ENCODE measurements at places on chromosomes 7 and 10. TPM values are rescaled to one million over a fixed set of nuclear protein-coding genes. Genes with fewer than 3 reads are reported as not detected.
A peak's percentile ranks its signal among the peaks of the same experiment; 100 is the strongest.

- DNase-seq = no peak
- no peaks in the 10 kb centered on the region for H3K27me3 ChIP-seq
- H3K36me3 ChIP-seq = no peaks in the 10 kb centered on the region
- peak overlapping the region; percentile 24 for H3K27ac ChIP-seq
Measured at GRCh38 chr10:72738486-72738885, 46.5 kb downstream of the MCU start.

- no peaks in the 10 kb centered on the region for H3K36me3 ChIP-seq
- no peak overlapping the region for H3K27ac ChIP-seq
- H3K4me3 ChIP-seq = no peak overlapping the region
- H3K4me1 ChIP-seq = peaks cover 11% of the 10 kb centered on the region
Measured at GRCh38 chr10:18606051-18606695, 45.2 kb downstream of the NSUN6 start.

DNA sequence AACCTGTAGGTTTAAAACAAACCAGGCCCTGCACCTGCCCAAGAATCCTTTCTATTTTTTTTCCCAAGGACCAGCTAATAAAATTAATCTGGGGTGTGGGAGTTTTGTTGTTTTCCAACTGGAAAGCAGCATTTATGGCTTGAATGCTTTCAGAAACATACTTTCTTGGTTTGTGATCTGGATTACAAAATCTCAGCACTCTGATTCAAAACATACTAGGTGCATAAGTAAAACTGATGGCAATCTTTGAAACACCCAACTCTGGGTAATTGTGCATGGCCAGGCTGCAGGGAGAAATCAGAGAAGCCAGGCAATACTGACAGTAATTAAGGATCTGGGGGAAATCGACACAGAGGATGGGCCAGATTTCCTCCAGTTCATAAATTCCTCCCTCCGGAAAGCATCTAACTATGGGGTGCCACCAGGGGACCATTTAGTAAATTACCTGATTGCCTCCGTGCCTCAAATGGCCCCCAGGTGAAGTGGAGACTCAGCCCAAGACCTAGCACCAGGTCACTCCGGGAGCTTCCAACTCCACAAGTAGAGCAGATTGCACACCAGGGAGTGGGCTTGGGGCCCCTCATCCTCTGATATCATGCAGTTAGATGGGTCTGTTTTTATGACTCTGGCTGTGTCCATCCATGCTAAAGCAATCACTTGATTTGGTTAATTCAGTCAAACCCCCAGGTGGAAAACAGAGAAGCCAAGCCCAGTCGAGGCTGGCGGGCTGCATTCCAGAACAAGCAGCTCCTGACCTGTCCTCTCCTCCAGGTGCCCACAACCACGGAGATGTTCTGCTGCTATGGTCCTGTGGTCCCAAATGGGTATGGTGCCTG, 15.2 kb upstream of the C10orf53 start:
- no peaks in the 10 kb centered on the region for H3K36me3 ChIP-seq
- no peak overlapping the region for H3K4me3 ChIP-seq
- no peak for DNase-seq
- no peak overlapping the region for H3K27ac ChIP-seq
- no peaks in the 10 kb centered on the region for H3K4me1 ChIP-seq

DNA sequence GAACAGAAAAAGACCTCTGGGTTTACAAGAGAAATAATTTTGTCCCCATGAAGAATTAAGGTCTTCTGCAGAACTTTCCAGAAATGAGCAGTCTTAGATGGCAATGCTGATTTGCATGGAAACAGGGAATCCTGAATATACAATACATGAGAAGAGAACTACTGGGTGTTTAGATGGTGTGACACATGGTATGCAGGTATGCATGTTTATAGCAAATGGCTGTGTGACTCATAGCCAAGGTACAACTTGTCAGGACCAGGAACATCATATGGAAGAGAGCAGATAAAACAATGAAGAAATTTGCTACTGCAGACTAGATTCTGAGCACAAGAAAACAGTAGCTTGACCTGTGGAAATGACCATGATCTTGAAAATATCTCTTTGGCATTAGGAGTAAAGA, 907.8 kb downstream of the GATA3 start:
- no peak overlapping the region for H3K4me3 ChIP-seq
- H3K27ac ChIP-seq = no peak overlapping the region
- H3K36me3 ChIP-seq = no peaks in the 10 kb centered on the region
- H3K27me3 ChIP-seq = no peaks in the 10 kb centered on the region

- peaks cover 10% of the 10 kb centered on the region for H3K4me1 ChIP-seq
- no peaks in the 10 kb centered on the region for H3K27me3 ChIP-seq
- H3K36me3 ChIP-seq = no peaks in the 10 kb centered on the region
- no peak overlapping the region for H3K4me3 ChIP-seq
- H3K27ac ChIP-seq = no peak overlapping the region
- no peak for DNase-seq
Measured at GRCh38 chr7:116692401-116693308, 20.7 kb downstream of the MET start.

- H3K27me3 ChIP-seq = no peaks in the 10 kb centered on the region
- no peaks in the 10 kb centered on the region for H3K36me3 ChIP-seq
- no peak overlapping the region for H3K4me3 ChIP-seq
- no peak overlapping the region for H3K27ac ChIP-seq
- H3K4me1 ChIP-seq = no peaks in the 10 kb centered on the region
Measured at GRCh38 chr7:47627580-47628283, 45.8 kb upstream of the TNS3 start.

- H3K27ac ChIP-seq = no peak overlapping the region
- H3K4me3 ChIP-seq = no peak overlapping the region
- peaks cover 17% of the 10 kb centered on the region for H3K4me1 ChIP-seq
- DNase-seq = no peak
- no peaks in the 10 kb centered on the region for H3K36me3 ChIP-seq
Measured at GRCh38 chr7:128406314-128407232, 3.2 kb downstream of the IMPDH1 start.

DNA sequence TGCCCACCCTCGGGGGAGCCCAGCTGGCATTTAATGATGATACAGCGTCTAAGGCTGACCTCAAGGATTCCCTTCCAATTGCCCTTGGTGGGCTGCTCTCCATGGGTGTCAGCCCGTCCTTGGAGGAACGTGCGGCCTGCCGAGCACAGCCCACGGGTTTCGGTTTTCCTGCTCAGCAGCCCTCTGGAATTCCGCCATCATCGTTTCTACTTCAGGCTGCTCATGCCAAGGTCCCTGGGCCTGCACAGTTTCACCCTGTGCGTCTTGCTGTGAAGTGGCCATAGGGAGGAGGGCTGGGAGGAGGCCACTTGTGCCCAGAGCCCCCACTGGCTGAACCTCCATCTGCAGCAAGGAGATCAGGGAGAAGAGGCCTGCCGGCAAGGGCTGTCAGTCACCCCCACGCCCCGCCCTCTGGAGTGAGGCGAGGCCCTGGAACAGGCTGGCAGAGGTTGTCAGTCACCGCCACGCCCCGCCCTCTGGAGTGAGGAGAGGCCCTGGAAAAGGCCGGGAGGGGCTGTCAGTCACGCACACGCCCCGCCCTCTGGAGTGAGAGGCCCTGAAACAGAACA, 82.8 kb downstream of the CHST15 start:
- no peak overlapping the region for H3K4me3 ChIP-seq
- no peaks in the 10 kb centered on the region for H3K4me1 ChIP-seq
- no peak for DNase-seq
- H3K27me3 ChIP-seq = no peaks in the 10 kb centered on the region

DNA sequence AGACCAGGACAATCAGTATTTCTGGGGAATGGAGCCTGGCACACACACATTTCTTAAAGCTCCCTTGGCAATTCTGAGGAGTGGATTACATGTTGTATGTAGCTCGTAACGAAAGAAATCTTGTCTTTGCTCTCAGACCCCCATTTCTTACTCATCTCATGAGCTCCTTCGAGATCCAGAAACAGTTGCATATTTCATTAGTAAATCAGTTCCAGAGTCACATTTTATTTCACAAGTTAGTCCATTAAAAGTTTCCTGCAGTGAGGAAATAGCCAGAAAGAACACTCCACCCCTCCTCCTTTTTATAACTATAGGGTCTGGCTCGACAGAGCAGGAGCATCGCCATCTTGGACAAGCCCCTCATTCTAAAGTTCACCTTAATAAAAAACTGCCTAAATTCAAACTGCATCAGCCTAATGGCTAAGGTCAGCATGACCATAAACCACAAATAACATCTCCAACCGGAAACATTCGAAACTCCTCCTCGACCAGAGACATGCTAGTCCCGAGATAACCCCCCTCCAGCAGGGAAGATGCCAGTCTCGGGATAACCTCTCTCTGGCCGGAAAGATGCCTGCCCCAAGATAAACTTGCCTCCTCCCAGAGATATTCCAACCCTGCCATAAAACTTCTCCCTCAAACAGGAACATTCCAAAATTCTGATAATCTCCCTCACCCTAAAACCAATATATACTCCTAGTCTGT, 7.4 kb downstream of the EGFR start:
- peaks cover 63% of the 10 kb centered on the region for H3K4me1 ChIP-seq

CRTAC1 gene
- 7.3 TPM for total RNA-seq
